Suppressor macrophage treated with lipopolysaccharide for 1 hour (primary cell): ENCODE measurements at places on chromosomes 7 and 10.

DNA sequence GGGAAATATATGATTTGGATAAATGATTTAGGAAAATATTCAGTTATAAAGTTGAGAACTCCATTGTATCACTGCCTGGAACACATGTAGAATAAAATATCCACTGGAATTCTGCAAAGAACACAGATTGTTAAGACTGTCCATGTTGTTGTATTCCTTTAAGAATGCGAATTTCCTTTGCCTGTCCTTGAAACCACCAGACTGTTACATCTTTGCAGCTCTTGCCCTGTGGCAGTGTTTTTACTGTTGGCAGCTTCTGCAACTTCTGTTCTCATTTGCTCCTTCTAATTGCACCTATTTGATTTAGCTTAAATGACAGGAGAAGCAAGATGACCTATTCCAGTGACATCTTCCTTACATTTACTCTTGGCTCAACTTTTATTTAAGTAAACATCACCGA is 39.7 kb downstream of the MALSU1 start:
- no peak for DNase-seq

- DNase-seq, result no peak
Measured at GRCh38 chr7:116546054-116546453, 21.2 kb downstream of the CAV1 start.

DNA sequence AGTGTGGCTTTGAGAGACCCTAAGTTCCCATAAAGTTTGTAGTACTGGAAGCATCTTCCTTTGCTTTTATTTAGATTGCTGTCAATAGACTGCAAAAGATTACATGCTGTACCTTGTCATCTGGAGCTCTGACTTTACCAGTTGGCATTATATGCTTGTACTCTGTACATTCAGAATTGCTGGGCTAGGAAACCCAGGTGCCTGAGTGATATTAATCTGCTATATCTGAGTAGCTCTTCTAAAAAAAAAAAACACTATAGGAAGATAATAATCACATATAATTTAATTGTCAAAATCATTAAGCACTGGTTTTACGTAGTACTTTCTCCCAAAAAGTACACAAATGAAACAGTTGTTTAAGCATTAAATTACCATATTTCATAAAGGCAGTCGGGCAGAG is 12.3 kb downstream of the GATA3 start:
- no peak for DNase-seq

GRCh38 chr7:15204421-15204820 is 301.9 kb upstream of the DGKB start:
- DNase-seq, result no peak

DNA sequence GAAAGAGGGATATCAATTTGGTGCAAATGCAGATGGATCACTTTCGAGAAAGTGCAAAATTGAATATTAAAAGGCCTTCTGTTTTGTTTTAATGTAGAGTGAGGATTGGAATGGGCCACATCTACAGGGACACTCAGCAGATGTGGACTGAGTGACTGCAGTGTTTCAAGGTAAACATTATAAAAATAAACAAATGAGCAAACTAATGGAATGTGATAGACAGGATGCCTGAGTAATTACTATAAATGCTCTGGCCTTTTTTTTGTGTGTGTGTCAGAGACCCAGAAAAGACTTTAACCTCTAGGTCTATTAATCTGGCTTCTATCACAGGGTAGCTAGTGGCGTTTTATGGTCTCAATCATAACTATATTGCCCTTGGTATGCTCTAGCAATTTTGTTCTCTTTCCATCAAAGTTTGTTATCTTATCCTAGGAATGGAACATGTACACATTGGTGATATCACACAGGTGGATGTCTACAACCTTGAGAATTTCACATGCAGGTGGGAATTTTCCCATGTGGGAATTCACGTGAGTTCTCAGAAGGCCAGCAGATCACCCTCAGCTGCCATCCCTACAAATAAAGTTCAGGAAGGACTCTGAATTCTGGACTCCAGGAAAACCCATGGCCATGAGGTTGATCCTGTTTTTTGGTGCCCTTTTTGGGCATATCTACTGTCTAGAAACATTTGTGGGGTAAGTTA is at the start of gene CPA2:
Gene CPA2, plus strand, starts transcription at position 606 of the 703 bp plus-strand sequence. Its CDS starts 19 bp downstream, at position 625.
- no peak for DNase-seq
